ENCODE measurements at places on chromosomes 7 and 10. TPM values are rescaled to one million over a fixed set of nuclear protein-coding genes. Genes with fewer than 3 reads are reported as not detected.

Gene CYP3A4
- not detected for total RNA-seq

Gene CPVL
- 10.7 TPM for total RNA-seq

Gene MTURN
- 24.2 TPM for total RNA-seq

Gene TFPI2
- 73.5 TPM for total RNA-seq

Gene GLCCI1
- 30.2 TPM for total RNA-seq

Gene CLCN1
- total RNA-seq: 0.11 TPM

Gene ZC3HAV1L
- total RNA-seq: 1.7 TPM

Gene AKR1C3
- 1.3 TPM for total RNA-seq

Gene A1CF
- total RNA-seq: 0.07 TPM

Gene KCP
- 22.5 TPM for total RNA-seq

Gene PON1
- total RNA-seq: not detected

Gene MSMB
- not detected for total RNA-seq

Gene TIMM23B
- 34.4 TPM for total RNA-seq

Gene FMC1
- 10.7 TPM for total RNA-seq

Gene TMEM176A
- total RNA-seq: 3.6 TPM

Gene ZPBP
- not detected for total RNA-seq

Gene TMEM60
- total RNA-seq: 14.2 TPM

Gene SEMA4G
- 22.2 TPM for total RNA-seq

Gene IFIT1B
- total RNA-seq: not detected

Gene FFAR4
- total RNA-seq: not detected

Gene EPHB6
- 28.9 TPM for total RNA-seq

Gene ADAM12
- total RNA-seq: 13.3 TPM

Gene LRRN3
- total RNA-seq: 9.4 TPM

Gene MOGAT3
- not detected for total RNA-seq

Gene OR2A42
- total RNA-seq: 0.50 TPM

Gene SLC13A1
- total RNA-seq: not detected

Gene TMEM225B
- total RNA-seq: 2.5 TPM

Gene CYP3A7
- total RNA-seq: not detected

Gene GRID2IP
- total RNA-seq: 1.4 TPM

Gene PLAU
- total RNA-seq: 5.1 TPM

Gene CREB5
- total RNA-seq: 13.6 TPM

Gene ZNF775
- total RNA-seq: 14.9 TPM

Gene IGF2BP3
- total RNA-seq: 89.1 TPM

Gene CRYGN
- 9.4 TPM for total RNA-seq

Gene SEMA3E
- 0.81 TPM for total RNA-seq

Gene NYAP1
- total RNA-seq: 8.2 TPM

Gene BLVRA
- 29.6 TPM for total RNA-seq

Gene DYNC1I1
- total RNA-seq: 4.4 TPM

Gene ADGRA1
- not detected for total RNA-seq

Gene KNDC1
- total RNA-seq: 23.7 TPM

Gene P4HA1
- total RNA-seq: 103 TPM

Gene FKBP14
- total RNA-seq: 42.4 TPM

Gene TSPAN33
- total RNA-seq: 7.4 TPM

Gene GPR15LG
- total RNA-seq: not detected

Gene PLXNA4
- 4.5 TPM for total RNA-seq

Gene CALHM3
- total RNA-seq: not detected

Gene PLEKHA8
- total RNA-seq: 39.8 TPM

Gene BICC1
- total RNA-seq: 9.3 TPM

Gene ARHGEF35
- 14.9 TPM for total RNA-seq

Gene CTAGE8
- 6.4 TPM for total RNA-seq

Gene MYO3A
- total RNA-seq: 4.7 TPM

Gene C10orf62
- total RNA-seq: not detected

Gene ASZ1
- not detected for total RNA-seq

Gene GATA3
- 59.6 TPM for total RNA-seq

Gene TUBB8
- 0.67 TPM for total RNA-seq

Gene ANKRD1
- total RNA-seq: 5.2 TPM

Gene ACBD7
- total RNA-seq: 3.1 TPM

Gene GRM8
- total RNA-seq: 0.52 TPM

Gene EIF3B
- total RNA-seq: 199 TPM

Gene TYW1B
- 5.3 TPM for total RNA-seq
